ENCODE measurements at places on chromosomes 12 and 14. TPM values are rescaled to one million over a fixed set of nuclear protein-coding genes. Genes with fewer than 3 reads are reported as not detected.

IL22 gene
- not detected for total RNA-seq

HOXC13 gene
- total RNA-seq: 21.8 TPM

CFAP54 gene
- 1.1 TPM for total RNA-seq

TBPL2 gene
- not detected for total RNA-seq

KRT2 gene
- total RNA-seq: not detected

ERP27 gene
- not detected for total RNA-seq

LGALS3 gene
- 177 TPM for total RNA-seq

A2ML1 gene
- not detected for total RNA-seq

SERPINA12 gene
- not detected for total RNA-seq

KRT83 gene
- 5.7 TPM for total RNA-seq

REP15 gene
- total RNA-seq: 0.36 TPM

TSHR gene
- not detected for total RNA-seq

LBHD2 gene
- total RNA-seq: not detected

DNAJC22 gene
- 22.7 TPM for total RNA-seq

KIF5A gene
- 0.20 TPM for total RNA-seq

SEL1L gene
- total RNA-seq: 30.2 TPM

PLEK2 gene
- total RNA-seq: 20.6 TPM

CAPZA3 gene
- total RNA-seq: not detected

PELI2 gene
- 0.73 TPM for total RNA-seq

SMAGP gene
- total RNA-seq: 27.2 TPM

GPR65 gene
- not detected for total RNA-seq

TMTC2 gene
- total RNA-seq: 1.0 TPM

ANKS1B gene
- total RNA-seq: 0.72 TPM

CDKL1 gene
- 8.0 TPM for total RNA-seq

KRT78 gene
- total RNA-seq: 0.15 TPM

Data from A549 treated with Hydrocortisone at 1 μM for 4 hours (cell line).